ENCODE measurements at places on chromosomes 11 and 22. TPM values are rescaled to one million over a fixed set of nuclear protein-coding genes. Genes with fewer than 3 reads are reported as not detected.

The SLC22A8 gene
- not detected for total RNA-seq

- no peaks in the 10 kb centered on the region for H3K4me1 ChIP-seq
- no peak for DNase-seq
- no peaks in the 10 kb centered on the region for H3K27me3 ChIP-seq
- H3K4me3 ChIP-seq = no peak overlapping the region
- no peaks in the 10 kb centered on the region for H3K36me3 ChIP-seq
Observed at GRCh38 chr11:85902353-85902752, 47.2 kb downstream of the CCDC83 start.

The DDTL gene
- total RNA-seq = not detected

The ADM gene
- 0.24 TPM for total RNA-seq

The TMEM191C gene
- 0.70 TPM for total RNA-seq

The ARHGAP32 gene
- 3.1 TPM for total RNA-seq

DNA sequence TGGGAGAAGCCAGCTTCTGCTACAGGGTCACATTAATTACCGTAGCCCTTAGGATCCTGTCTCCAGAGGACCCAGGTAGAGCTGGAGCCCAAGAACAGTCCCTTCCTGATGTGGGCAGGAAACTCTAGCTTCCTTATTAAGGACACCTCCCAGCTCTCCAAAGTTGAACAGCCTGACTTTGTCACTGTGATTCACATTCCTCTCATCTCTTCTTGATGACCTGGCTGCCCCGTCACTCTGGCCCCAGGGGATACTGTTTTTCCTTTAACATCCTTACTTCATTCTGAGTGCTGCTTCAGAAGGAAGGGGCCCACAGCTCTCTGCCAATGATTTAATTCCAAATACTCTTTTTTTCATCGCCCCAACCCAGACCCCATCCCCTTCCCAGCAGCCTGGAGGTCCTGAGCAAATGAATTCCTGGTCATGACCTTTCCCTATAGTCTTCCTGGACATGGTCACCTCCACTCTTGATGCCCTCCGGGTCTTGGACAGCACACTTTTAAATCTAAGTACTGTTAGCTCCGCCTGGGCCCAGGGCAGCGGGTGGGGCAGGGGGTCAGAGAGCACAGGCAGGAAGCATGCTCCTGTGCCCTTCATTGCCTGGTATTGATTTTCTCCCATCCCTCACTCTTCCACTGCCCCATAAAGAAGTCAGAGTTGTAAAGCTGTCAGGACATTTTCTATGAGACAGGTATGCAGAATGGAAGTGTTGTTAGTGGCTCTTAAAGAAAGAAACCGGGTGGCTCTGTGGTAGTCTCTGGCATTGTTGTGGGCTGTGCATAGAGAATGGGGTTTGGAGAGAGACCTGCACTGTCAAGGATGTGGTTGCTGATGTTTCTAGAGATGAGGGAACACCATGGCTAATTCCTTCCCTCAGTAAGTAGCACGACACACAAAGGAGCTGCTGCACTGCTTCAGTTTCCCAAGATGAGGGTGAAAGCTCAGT lies 22.3 kb upstream of the SPON1 start:
- peaks cover 47% of the 10 kb centered on the region for H3K4me1 ChIP-seq
- H3K27me3 ChIP-seq = no peaks in the 10 kb centered on the region
- no peaks in the 10 kb centered on the region for H3K36me3 ChIP-seq
- DNase-seq = peak; percentile 87

GRCh38 chr22:50114221-50115021 lies 24.6 kb downstream of the MOV10L1 start:
- H3K27ac ChIP-seq = no peak overlapping the region
- H3K4me1 ChIP-seq = no peaks in the 10 kb centered on the region
- no peaks in the 10 kb centered on the region for H3K36me3 ChIP-seq
- H3K27me3 ChIP-seq = no peaks in the 10 kb centered on the region
- H3K4me3 ChIP-seq = no peak overlapping the region

DNA sequence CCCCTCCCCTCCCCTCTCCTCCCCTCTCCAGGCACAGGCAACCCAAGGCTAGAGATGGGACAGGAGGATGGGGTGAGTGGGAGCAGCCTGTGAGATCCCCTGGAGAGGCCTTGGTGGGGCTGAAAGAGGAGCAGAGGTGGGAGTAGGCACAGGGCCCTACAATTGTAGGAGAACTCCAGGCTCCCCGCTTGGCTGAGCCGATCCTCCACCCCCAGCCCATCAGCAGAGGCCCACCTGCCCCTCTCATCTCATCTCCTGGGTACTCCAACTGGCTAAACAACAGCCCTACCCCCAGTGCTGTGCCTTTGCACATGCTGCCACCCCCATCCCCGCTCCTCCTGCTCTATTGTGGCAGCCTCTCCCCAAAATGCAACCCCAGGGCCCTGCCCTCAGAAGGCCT lies 52.0 kb upstream of the A4GALT start:
- no peaks in the 10 kb centered on the region for H3K36me3 ChIP-seq
- no peak for DNase-seq
- no peaks in the 10 kb centered on the region for H3K27me3 ChIP-seq

DNA sequence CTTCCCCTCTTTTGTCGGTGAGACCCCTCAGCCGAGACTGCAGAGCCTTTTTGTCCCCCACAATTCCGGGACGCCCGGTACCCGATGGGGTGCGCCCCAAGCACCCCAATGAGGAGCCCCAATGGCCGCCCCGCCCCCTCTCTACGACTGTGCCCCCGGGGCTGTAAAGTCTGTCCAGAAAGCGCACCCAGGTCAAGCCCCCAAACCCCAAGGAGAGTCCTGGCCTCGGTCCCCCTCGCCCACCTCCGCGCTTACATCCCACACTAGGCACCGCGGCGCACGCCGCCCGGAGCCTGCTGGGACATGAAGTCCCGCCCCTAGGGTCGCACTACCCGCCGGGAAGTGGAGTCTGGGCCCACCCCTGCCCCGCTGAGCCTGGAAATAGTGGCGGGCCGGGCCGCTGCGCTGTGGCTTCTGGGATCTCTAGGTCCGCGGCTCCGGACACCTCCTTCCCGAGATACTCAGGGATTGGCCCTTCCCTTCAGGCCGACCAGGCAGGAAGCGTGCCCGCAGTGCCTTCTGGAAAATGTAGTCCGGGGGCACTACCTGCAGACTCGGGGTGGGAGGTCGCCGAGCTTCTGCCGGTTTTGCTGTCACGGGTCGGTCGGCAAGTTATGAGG lies at the start of gene MEN1:
Gene MEN1 (minus strand): TSS at position 281 of the 620 bp plus-strand sequence. CDS start 442 bp downstream, outside the sequence.
- DNase-seq = peak; percentile 82
- H3K27ac ChIP-seq = peak within 1 kb of the TSS; percentile 78
- peaks cover 13% of the 10 kb centered on the region for H3K36me3 ChIP-seq
- H3K4me1 ChIP-seq = peaks cover 15% of the 10 kb centered on the region

- H3K36me3 ChIP-seq = no peaks in the 10 kb centered on the region
- no peak for DNase-seq
- H3K4me3 ChIP-seq = no peak overlapping the region
- H3K4me1 ChIP-seq = peaks cover 12% of the 10 kb centered on the region
Observed at GRCh38 chr22:30662040-30662439, 5.6 kb downstream of the DUSP18 start.

GRCh38 chr22:48334971-48335370 lies 1492.7 kb downstream of the BRD1 start:
- no peaks in the 10 kb centered on the region for H3K4me1 ChIP-seq
- H3K36me3 ChIP-seq = no peaks in the 10 kb centered on the region
- no peak for DNase-seq
- no peak overlapping the region for H3K4me3 ChIP-seq

The CD6 gene
- total RNA-seq = 229 TPM

GRCh38 chr11:126360049-126360446 lies 4.6 kb downstream of the ST3GAL4 start:
- no peaks in the 10 kb centered on the region for H3K27me3 ChIP-seq
- peaks cover 6% of the 10 kb centered on the region for H3K4me1 ChIP-seq
- no peak overlapping the region for H3K27ac ChIP-seq
- H3K36me3 ChIP-seq = no peaks in the 10 kb centered on the region

DNA sequence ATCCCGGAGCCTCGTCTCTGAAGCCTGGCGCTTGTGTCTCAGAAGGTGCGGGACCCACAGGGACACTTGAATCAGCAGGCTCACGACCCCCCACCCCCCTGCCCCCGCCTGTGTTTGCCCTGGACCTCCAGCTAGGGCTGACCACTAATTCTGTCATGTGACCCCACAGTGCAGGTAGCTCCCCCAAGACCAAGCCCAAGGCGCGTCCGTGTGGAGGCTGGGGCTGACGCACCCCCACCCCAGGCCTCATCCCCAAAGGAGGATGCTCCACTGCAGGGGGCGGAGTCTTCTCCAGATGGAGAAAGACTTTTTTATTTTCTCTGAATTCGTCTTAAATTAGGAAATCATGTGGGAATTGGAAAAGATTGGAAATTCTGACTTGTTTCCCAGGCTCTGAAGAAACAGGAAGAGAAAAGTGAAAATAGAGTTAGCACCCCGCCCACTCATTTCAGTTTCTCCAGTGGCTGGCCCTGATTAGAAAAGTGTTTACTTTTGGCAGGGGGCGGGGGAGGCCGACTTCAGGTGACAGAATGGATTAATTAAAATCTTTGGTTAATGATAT lies 1.0 kb upstream of the RELA start:
- H3K27ac ChIP-seq = peak overlapping the region; percentile 97
- peak; percentile 31 for DNase-seq
- peaks cover 22% of the 10 kb centered on the region for H3K4me1 ChIP-seq
- H3K36me3 ChIP-seq = peaks cover 28% of the 10 kb centered on the region
- peak overlapping the region; percentile 97 for H3K4me3 ChIP-seq

DNA sequence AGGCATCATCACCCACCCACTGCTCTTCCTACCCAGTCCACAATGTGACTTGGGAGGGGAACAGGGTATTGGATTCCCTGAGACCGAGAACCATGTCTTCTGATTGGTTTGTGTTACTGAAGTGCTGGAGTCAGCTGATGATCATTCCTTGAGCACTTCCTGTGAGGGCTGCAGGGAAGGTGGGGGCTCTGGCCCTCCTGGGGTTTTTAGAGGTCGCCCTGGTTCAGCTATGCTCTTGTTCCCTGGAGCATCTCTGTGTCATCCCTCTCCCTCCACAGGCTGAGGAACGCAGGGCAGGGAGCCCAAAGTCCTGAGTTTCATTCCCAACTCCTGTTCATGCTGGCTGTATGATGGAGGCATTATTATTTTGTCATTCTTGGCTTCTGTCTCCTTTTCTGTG lies 6.7 kb downstream of the ZC3H7B start:
- no peaks in the 10 kb centered on the region for H3K27me3 ChIP-seq
- no peak overlapping the region for H3K4me3 ChIP-seq
- no peak overlapping the region for H3K27ac ChIP-seq
- peaks cover 9% of the 10 kb centered on the region for H3K4me1 ChIP-seq

- no peaks in the 10 kb centered on the region for H3K4me1 ChIP-seq
- H3K27ac ChIP-seq = no peak overlapping the region
- H3K36me3 ChIP-seq = no peaks in the 10 kb centered on the region
- H3K27me3 ChIP-seq = no peaks in the 10 kb centered on the region
- no peak for DNase-seq
Observed at GRCh38 chr11:69936771-69937170, 117.6 kb upstream of the FGF3 start.

- no peak overlapping the region for H3K27ac ChIP-seq
- H3K4me1 ChIP-seq = peaks cover 16% of the 10 kb centered on the region
- H3K27me3 ChIP-seq = peaks cover 10% of the 10 kb centered on the region
- H3K36me3 ChIP-seq = no peaks in the 10 kb centered on the region
Observed at GRCh38 chr22:20957683-20958431, 9.2 kb upstream of the AIFM3 start.

DNA sequence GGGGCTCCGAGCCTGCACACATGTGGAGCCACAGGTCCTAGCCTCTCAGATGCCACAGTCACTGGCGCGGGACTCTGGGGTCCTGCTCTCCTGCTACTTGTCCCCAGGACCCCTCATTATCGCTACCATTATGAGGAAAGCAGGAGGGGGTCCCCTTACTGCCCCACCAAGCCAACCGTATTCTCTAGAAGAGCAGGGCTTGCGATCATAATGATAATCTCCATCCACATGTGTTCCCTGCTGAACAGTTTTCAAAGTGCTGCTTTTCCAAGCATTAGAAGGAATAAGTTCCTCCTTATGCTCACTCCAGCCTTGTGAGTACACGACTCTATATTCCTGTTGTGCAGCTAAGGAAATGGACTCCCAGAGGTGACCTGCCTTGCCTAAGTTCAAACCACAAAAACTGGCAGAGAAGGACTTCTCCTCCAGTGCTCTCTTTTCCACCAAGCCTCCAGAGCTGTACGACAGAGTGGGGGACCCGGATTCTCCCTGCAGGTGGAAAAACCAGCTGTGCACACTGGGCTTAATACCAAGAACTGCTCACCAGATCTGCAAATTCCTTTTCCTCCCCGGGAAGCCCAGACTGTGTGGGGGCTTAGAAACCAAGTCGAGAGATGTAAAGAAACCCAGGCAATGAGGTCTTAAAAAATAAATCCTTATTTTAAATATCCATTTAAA lies 92.8 kb upstream of the DRD2 start:
- H3K36me3 ChIP-seq = no peaks in the 10 kb centered on the region
- DNase-seq = no peak
- no peaks in the 10 kb centered on the region for H3K27me3 ChIP-seq
- H3K27ac ChIP-seq = no peak overlapping the region

DNA sequence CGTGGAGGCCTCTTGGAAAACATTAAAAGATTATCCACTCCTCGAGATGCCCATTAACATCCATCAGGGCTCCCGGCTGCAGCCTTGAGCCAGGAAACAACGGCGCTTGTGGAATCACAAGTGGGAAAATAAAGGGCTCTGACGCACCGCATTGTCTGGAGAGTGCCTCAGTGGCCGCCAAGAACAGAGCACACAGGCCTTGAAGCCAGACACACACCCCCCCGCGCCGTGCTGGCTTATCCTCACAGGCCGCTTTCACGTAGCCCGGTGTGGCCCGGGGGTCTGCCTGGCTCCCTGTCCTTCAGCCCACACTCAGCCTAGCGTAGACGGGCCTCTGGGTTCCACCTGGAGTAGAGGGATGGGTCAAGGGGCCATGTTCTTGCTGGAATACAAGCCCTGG lies 1020.5 kb downstream of the BRD1 start:
- H3K36me3 ChIP-seq = no peaks in the 10 kb centered on the region
- no peaks in the 10 kb centered on the region for H3K27me3 ChIP-seq
- H3K27ac ChIP-seq = no peak overlapping the region
- no peaks in the 10 kb centered on the region for H3K4me1 ChIP-seq

GRCh38 chr11:48169259-48169658 lies 47.4 kb upstream of the OR4B1 start:
- DNase-seq = no peak
- H3K27me3 ChIP-seq = no peaks in the 10 kb centered on the region
- no peak overlapping the region for H3K27ac ChIP-seq
- no peak overlapping the region for H3K4me3 ChIP-seq

DNA sequence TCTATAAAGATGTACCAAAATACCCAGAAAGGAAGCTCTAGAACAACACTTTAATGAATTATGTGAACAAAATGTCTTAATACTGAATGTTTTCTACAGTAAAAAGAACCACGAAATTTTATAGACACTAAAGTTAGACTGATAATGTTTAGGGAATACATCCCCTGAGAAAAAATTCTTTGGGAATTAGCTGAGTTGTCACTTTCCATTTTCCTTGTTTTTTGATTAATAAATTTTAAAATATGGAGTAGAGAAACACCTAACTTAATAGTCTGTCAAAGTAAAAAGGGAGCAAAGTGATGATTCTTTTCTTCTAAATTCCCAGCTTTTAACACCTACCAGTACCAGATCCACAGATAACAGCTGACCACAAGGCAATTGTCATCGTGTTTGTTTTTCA lies 23.1 kb upstream of the SCN3B start:
- no peak for DNase-seq
- peaks cover 16% of the 10 kb centered on the region for H3K4me1 ChIP-seq
- no peaks in the 10 kb centered on the region for H3K27me3 ChIP-seq
- H3K27ac ChIP-seq = no peak overlapping the region
- H3K36me3 ChIP-seq = no peaks in the 10 kb centered on the region
- H3K4me3 ChIP-seq = no peak overlapping the region
